Gastroesophageal sphincter (tissue), 4 donors: ENCODE measurements at places on chromosomes 3 and 15.

GRCh38 chr3:23797491-23797890 is 8.3 kb upstream of the UBE2E1 start:
- H3K4me1 ChIP-seq: no peaks in the 10 kb centered on the region
- no peak for ATAC-seq
- H3K27me3 ChIP-seq: no peaks in the 10 kb centered on the region
- H3K36me3 ChIP-seq: no peaks in the 10 kb centered on the region

DNA sequence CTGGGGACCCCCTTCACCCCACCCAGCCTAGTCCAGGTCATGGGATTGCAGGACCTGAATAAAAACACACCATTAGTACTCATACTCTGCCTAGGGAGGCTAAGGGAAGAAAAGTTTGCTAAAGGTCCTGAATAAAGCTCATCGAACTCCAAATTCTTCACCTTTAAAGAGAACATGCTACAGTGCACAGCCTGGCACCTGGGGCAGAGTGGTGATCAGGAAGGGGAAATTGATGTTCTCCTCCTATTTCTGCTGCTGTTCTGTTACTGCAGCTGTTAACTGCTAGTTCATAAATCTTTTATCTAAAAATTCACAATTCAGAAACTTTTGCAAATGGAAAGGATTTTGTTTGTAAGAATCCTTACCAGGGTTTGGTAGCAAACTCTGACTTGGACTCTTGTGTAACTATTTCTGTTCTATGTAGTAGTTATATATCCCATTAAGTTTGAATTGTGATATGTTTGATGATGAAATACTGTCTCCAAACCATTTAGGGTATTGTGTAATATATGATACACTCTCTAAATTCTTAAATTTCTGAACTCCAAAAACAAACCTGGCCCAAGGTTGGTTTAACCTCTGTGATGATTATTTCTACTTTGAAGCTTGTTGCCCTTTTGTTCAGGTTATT is 27.9 kb downstream of the MCTP2 start:
- no peak overlapping the region for H3K4me3 ChIP-seq
- no peaks in the 10 kb centered on the region for H3K4me1 ChIP-seq
- no peaks in the 10 kb centered on the region for H3K36me3 ChIP-seq

DNA sequence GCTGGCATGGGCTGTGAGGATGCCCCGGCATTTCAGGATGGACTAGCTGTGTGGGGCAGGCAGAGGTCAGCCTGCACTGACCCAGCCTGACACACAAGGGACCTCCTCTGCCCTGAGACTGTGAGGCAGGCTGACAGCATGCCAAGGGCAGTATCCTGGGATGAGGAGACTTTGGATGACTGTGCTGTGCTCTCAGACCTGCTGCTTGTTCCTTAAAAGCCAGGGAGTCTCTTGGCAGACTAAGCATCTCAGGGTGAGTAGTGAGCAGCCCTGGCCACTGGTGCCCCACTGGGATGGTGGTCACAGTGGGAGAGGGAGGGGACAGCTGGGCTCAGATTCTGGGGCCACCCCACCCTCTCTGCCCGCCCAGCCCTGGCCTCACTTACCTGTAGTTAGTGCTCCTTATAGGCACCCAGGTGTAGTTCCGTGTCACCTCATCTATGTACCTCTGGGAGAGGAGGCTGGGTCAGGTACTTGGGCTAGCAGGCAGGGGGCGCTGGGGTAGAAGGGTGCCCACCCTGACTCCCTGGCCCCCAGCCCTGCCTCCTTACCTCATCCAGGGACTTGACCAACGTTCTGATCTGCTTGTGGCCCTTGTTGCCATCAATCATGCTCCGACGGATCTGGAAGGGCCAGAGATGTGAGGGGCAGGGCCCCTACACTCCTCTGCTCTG is 16.1 kb upstream of the TMEM115 start:
- no peaks in the 10 kb centered on the region for H3K36me3 ChIP-seq
- peaks cover 5% of the 10 kb centered on the region for H3K27me3 ChIP-seq
- no peak overlapping the region for H3K4me3 ChIP-seq
- no peak for ATAC-seq
- no peak overlapping the region for H3K27ac ChIP-seq

GRCh38 chr3:14795996-14796395 is 22.8 kb upstream of the FGD5 start:
- no peak overlapping the region for H3K4me3 ChIP-seq
- H3K27ac ChIP-seq: no peak overlapping the region
- peaks cover 36% of the 10 kb centered on the region for H3K4me1 ChIP-seq
- no peak for ATAC-seq
- H3K27me3 ChIP-seq: peaks cover 15% of the 10 kb centered on the region

DNA sequence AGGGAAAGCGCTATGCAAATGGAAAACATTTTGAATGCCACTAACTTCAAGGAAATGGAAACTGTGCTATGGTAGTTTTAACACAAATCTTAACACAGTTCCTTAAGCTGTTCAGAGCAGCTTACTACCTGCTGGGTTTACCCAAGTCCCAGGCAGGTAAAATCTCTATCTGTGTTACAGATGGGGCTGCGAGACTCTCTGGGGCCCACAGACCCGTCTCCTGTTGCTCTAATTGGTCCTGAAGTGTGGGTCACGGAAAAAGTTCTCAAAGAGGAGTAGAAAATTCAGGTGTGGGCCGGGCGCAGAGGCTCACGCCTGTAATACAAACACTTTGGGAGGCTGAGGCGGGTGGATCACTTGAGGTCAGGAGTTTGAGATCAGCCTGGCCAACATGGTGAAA is 16.9 kb upstream of the ZFYVE19 start:
- H3K27ac ChIP-seq: no peak overlapping the region
- H3K4me3 ChIP-seq: no peak overlapping the region
- no peaks in the 10 kb centered on the region for H3K27me3 ChIP-seq
- H3K4me1 ChIP-seq: no peaks in the 10 kb centered on the region

DNA sequence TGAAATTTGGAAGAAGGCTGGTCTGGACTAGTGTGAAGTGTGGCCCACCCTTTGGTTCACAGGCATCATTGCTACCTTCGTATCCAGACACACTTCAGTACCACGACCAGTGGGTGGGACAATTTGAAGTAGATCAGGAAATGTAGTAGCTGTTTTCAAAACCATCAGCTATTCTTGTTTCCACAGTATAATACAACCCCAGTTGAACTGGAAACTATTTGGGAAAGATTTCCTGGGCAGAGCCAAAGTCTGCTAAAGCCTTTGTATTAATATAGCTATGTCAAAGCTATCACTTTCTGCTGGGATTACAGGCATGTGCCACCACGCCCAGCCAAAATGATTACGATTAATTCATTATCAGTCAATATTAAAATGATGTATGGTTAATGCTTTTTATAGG is 298.8 kb upstream of the RASGRP1 start:
- H3K36me3 ChIP-seq: no peaks in the 10 kb centered on the region
- no peak overlapping the region for H3K27ac ChIP-seq
- no peak overlapping the region for H3K4me3 ChIP-seq
- peaks cover 21% of the 10 kb centered on the region for H3K4me1 ChIP-seq

- no peaks in the 10 kb centered on the region for H3K4me1 ChIP-seq
- H3K27me3 ChIP-seq: no peaks in the 10 kb centered on the region
- no peaks in the 10 kb centered on the region for H3K36me3 ChIP-seq
Measured at GRCh38 chr3:58627570-58627885, 39.0 kb downstream of the FAM3D start.

DNA sequence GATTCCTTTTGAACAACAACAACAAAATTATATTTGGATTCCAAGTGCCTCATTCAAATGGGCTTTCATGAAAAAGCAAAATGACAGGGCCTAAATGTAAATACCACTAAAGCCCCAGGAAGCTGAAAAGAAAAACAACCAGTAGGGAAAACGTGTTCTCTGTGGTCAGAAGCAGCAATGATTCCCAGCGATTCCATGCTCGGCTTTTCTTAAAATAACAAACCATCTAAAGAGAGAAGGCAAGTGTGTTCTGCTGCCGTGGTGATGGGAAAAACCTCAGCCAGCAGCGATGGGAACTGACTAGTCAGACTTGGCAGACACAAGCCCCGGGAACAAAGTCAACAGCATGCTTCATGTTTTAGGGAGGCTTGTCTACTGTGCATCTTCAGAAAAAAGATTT is 153.6 kb downstream of the TNIK start:
- peak overlapping the region; percentile 80 for H3K27ac ChIP-seq
- peak; percentile 85 for ATAC-seq
- H3K4me3 ChIP-seq: peak overlapping the region; percentile 20
- peaks cover 3% of the 10 kb centered on the region for H3K4me1 ChIP-seq
- H3K27me3 ChIP-seq: no peaks in the 10 kb centered on the region
- no peaks in the 10 kb centered on the region for H3K36me3 ChIP-seq

DNA sequence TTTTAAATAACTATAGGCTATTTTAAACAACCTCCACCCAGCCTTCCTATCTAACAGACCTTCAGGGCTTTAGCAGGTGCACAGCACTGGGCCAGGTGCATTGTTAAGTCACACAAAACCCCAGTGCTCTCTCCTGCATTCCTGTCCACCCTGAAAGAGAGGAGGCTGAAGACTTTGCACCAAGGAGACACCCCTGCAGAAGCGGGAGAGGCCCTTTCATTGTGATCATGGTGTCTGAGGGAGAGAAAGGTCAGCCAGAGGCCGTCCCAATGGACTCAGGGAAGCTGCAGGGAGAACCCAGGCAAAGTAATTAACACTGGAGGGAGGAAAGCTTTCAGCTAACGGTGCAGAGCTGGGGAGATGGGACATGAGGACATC is 5.2 kb downstream of the LRIG1 start:
- H3K4me3 ChIP-seq: no peak overlapping the region
- no peak for ATAC-seq
- no peaks in the 10 kb centered on the region for H3K27me3 ChIP-seq
- peak overlapping the region; percentile 16 for H3K27ac ChIP-seq
- no peaks in the 10 kb centered on the region for H3K36me3 ChIP-seq
